ENCODE measurements at places on chromosomes 1 and 21. TPM values are rescaled to one million over a fixed set of nuclear protein-coding genes. Genes with fewer than 3 reads are reported as not detected.

The LCE1A gene
- not detected for total RNA-seq

The BRINP3 gene
- total RNA-seq: 0.29 TPM

The EXO5 gene
- 16.7 TPM for total RNA-seq

DNA sequence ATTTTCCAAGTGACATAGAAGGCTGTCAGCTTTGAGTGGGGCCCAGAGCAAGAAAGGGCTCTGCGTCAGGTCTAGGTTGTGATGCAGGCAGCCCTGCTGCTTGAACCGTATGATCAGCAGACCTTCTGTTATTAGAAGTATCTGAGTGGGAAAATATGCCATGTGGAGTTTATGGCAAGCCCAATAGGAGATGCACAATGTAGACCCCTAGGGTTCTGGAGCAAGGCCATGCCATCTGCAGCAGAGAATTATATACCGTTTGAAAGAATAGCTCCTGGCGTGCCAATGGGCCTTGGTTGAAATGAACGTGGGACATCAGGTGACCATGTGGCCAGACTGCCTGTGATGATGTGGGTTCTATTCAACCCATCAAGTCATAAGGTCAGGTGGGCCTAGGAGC, 44.1 kb upstream of the ZBTB18 start:
- no peak for DNase-seq

- DNase-seq: no peak
These were observed 18.1 kb upstream of the PDZK1IP1 start for GRCh38 chr1:47207803-47208373.
